ENCODE measurements at places on chromosomes 13 and 19.

GRCh38 chr19:12628040-12629022, 17.6 kb downstream of the ZNF791 start:
- DNase-seq: no peak

DNA sequence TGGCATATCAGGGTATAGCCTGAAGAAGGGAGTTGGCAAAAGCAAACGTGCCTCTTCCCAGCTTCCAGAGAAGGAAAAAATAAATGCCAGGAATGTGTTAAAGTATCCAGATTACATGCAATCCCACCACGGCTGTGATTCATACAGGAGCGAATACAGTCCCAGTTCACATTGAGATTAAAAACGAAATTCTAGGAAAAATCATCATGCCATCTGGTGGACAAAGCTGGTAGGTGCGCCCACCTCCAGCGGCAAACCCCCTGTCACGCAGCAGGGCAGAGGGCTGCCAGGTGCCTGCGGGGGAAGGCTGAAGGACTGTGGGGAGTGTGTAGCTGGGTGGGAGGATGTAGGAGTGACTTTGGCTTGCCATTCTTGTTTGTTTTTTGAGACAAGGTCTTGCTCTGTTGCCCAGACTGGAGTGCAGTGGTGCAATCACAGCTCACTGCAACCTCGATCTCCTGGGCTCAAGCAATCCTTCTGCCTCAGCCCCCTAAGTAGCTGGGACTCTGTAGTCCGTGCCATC, 6.4 kb upstream of the DMWD start:
- DNase-seq: peak; percentile 59

DNA sequence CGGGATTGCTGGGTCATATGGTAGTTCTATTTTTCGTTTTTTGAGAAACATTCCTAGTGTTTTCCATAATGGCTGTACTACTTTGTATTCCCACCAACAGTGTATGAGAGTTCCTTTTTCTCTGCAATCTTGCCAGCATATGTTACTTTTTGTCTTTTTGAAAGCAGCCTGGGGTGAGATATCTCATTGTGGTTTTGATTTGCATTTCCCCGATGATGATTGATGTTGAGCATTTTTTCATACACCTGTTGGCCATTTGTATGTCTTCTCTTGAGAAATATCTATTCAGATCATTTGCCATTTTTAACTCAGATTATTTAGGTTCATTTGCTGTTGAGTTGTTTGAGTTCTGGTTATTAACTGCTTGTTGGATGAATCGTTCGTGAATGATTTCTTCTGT, 18.5 kb upstream of the ATP12A start:
- DNase-seq: no peak

- no peak for DNase-seq
These were observed 1.6 kb downstream of the MISP3 start for GRCh38 chr19:14073925-14074838.

DNA sequence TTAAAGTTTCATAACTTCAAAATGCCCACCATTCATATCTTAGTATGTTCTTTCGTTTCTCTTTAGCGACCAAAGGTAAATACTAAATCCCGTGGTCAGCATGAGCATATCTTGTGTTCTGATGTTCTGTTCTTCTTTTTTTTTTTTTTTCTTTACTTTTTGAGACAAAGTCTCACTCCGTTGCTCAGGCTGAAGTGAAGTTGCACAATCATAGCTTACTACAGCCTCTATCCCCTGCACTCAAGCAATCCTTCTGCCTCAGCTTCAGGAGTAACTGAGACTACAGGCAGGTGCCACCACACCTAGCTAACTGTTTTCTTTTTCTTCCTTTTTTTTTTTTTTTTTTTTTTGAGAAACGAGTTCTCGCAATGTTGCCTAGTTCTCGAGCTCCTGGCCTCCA, 60.9 kb upstream of the ATP12A start:
- no peak for DNase-seq

DNA sequence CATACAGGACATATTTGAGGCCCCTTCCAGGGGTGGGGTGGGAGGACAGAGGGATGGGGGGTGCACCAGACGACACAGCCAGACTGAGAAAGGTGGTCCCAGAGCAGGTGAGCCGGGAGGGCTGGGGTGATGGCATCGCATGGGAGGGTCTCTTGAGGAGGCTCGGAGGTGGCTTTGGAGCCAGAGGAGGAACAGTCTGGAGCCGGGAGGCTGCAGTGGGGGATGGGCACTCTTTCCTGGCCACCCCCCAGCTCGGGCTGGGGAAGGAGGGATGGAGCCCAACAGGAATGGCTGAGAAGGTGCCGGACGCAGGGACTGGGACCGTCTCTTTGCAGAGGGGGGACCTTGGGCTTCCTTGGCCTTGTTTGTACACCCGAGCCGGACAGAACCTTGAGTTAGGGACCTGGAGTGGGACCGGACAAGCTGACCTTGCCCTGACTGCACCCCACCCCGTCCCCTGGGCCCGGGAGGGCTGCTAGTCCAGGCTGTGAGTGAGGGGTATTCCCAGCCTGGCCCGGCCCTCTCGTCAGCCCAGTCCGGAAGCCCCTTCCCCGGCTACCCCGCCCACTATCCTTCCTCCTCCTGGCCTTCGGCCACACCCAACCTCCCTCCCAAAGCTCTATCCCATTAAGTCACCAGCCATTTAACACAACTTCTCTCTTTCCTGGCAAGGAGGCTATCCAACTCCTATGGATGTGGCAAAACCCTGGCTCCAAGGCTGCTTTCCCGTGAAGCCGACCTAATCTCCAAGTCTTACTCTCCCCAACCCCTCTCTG, 816 bp upstream of the TBXA2R start:
- no peak for DNase-seq

GRCh38 chr19:44653977-44654774, 10.5 kb downstream of the PVR start:
- peak; percentile 22 for DNase-seq

GRCh38 chr19:37933937-37934358, 26.9 kb downstream of the SIPA1L3 start:
- DNase-seq: no peak

DNA sequence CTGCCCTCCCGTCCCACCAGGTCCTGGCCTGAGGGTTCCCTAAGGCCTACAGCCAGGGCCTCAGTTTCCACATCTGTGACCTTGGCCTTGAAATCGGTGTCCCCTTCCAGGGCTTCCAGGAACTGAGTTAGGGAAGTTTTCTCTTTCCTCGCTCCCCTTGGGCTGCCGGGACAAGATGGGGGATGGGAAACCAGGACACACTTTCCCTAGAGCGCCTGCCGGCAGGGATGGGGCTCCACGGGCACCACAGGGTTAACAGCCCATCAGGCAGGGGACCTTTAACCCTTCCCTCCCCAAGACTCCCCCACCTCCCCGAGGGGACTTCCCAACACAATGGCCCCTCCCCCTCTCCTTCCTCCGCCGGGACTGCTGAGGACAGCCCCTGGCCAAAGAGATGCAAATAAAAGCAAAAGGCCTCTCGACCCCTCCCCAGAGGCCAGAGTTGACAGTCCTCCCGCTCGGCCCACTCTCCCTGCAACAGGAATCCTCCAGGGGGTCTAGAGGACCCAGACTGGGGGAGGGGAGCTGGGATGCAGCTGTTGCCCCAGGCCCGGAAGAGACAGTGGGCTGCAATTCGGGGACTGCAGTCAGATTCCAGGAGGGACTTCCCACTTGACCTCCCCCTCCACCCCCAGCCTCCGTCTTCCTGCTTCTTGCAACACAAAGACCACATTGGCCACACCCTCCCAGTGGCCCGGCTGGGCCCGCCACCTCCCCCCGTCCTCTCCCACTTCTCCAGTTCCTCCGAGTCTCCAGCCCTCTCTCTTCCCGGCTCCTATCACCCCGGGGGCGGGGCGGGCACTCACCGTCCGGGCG, 3.4 kb downstream of the BBC3 start:
- DNase-seq: peak; percentile 64

- DNase-seq: no peak
These were observed 71.4 kb downstream of the EFNB2 start for GRCh38 chr13:106464076-106464475.

- DNase-seq: no peak
These were observed 5.3 kb downstream of the SMIM7 start for GRCh38 chr19:16654627-16655026.

DNA sequence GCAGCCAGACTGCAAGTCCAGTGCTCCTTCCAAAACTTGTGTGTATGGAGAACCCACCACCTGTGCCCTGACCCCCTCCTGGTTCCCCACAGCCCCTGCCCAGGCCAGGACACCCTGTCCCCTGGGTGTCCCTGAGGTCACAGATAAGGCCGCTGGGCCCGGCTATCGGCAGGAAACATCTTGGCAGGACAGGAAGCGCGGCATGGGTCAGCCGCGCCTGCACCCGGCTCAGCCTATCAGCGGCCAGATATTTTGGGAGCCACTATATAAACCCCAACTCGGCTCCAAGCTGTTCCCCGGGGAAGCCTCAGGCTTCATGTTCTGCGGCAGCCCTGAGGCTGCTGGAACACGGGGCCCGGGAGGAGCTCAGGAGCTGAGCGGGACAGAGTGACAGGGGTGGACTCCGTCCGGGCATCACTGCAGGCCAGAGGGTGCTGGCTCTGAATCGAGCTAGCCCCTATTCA, 60.8 kb downstream of the AP1M1 start:
- DNase-seq: no peak

- DNase-seq: no peak
These were observed 221.5 kb downstream of the LHFPL6 start for GRCh38 chr13:39381456-39381855.

- DNase-seq: no peak
These were observed 24.1 kb downstream of the ADGRE1 start for GRCh38 chr19:6911523-6911922.

GRCh38 chr13:46617229-46617721, 64.3 kb downstream of the LRCH1 start:
- DNase-seq: no peak

GRCh38 chr13:71831716-71832115, 35.3 kb downstream of the DACH1 start:
- no peak for DNase-seq
